ENCODE measurements at places on chromosomes 1 and 21.

DNA sequence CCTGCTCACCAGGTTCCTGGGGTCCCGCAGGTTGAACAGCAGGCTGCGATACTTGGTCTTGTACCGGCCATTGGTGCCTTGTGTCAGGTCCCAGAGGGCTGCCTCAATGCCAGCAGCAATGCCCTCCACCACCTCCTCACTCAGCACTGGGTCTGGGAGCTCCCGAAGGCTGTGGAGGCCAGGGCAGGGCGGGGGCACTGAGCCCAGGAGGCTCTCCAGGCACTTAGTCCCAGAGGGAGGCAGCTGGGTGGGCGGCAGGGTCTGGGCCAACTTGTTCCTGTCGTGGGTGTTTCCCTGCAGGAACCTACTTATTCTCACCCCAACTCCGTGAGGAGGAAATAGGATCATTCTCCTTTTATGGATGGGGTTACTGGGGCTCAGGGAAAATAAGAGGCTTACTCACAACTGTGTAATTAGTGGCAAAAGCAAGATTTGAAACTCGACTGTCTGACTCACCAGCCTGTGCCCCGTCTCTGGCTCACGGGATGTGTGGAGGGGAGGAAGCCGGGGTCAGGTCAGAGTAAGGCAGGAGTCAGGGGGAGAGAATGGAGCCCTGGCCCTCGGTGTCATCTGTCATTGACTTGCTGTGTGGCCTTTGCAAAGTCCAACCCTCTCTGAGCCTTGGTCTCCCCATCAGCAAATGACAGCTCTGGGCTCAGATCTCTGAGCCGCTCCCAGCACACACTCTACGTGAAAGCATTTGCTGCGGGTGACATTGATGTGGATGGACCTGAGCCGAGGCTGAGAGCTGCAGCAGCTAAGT lies 17.2 kb downstream of the SPOCD1 start:
- DNase-seq: peak; percentile 96

GRCh38 chr1:227913764-227914721 lies 33.7 kb downstream of the WNT9A start:
- DNase-seq: no peak

- peak; percentile 64 for DNase-seq
These were observed at the start of gene WNT4 for GRCh38 chr1:22143065-22144033. WNT4 (minus strand) TSS chr1:22143097; CDS start chr1:22142922, 175 bp downstream.

GRCh38 chr1:244220410-244220809 lies 169.3 kb downstream of the ZBTB18 start:
- DNase-seq: no peak

DNA sequence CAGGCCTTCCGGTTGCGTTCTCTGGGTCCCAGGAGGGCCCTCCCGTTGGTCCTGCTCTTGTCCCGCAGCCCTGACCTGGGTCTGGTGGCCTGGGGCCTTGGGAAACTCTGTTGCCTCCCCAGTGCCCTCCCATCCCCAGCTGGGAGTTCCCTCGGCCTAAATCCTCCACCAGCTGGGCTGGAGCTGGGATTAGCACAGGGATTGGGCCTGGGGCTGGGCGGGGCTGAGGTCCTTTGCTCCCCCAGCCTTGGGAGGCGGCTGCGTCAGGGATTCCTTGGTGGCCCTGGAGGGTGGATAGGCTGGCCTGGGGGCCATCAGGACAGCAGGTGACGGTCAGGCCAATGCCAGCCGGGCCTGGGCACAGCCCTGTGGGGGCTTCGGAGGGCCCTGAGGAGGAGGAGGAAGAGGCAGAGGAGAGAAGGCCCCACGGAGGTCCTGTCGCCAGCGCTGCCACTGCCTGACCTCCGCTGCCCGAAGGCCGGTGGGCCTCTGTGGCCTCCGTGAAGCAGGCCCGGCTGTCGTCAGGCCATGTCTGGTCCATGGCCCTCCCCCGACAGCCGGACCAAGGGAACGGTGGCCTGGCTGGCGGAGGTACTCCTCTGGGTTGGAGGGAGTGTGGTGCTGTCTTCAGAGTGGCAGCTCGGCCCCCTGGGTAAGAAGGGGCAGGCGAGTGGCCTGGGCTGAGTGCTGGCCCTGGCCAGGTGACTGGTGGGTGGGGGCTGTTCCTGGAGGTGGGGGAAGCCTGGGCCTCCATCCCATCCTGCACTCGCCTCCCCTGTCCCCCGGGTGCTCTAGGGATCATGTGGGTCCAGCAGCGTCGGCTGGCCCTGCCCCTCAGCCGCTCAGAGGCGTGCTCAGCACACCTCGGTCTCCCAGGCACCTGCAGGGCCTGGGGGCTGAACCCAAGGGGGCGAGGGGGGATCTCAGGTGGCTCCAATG lies at the start of gene PLCH2:
Gene PLCH2, plus strand, starts transcription at position 229 of the 939 bp plus-strand sequence. Its CDS starts 300 bp downstream, at position 529.
- no peak for DNase-seq

- DNase-seq: peak; percentile 21
These were observed 585 bp downstream of the ADGRL4 start for GRCh38 chr1:79005945-79006344.

- no peak for DNase-seq
These were observed 35.9 kb downstream of the COL18A1 start for GRCh38 chr21:45440736-45441350.

GRCh38 chr1:6019166-6019845 lies 26.4 kb upstream of the KCNAB2 start:
- no peak for DNase-seq

GRCh38 chr1:87638636-87639035 lies 310.0 kb downstream of the LMO4 start:
- DNase-seq: no peak

DNA sequence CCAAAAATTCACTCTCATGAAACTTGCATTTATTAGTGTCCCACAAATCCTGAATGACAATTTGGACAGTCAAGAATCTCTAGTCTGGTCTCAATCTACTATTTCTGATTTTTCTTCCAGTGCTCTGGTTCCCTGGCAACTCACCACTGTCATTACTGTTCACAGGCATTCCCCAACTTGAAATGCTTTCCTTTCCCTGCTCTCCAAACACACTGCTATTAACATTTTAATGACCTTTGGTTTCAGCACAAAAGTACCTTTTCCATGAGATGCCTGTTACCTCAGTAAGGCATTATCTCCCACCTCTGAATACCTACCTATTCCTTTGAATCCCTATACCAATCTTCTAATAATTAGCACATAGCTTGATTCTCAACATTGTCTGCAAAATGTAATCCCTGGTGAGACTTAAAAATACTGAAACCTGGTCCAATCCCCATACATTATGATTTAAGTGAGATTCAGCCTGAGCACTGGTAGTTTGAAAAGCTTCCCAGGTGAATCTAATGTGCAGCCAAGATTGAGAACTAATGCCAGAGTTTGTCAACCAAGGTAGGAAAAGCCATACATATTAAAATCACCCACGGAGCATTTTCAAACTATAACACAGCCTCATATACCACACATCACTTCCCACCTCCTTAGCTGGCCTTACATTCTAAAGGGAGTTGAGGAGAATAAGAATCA lies 11.7 kb upstream of the ANGPTL3 start:
- no peak for DNase-seq

GRCh38 chr1:41730806-41731205 lies 187.9 kb downstream of the HIVEP3 start:
- DNase-seq: no peak

GRCh38 chr1:85396194-85396593 lies 68.8 kb downstream of the DDAH1 start:
- DNase-seq: no peak

- no peak for DNase-seq
These were observed 3.4 kb upstream of the CROCC start for GRCh38 chr1:16918371-16918770.

DNA sequence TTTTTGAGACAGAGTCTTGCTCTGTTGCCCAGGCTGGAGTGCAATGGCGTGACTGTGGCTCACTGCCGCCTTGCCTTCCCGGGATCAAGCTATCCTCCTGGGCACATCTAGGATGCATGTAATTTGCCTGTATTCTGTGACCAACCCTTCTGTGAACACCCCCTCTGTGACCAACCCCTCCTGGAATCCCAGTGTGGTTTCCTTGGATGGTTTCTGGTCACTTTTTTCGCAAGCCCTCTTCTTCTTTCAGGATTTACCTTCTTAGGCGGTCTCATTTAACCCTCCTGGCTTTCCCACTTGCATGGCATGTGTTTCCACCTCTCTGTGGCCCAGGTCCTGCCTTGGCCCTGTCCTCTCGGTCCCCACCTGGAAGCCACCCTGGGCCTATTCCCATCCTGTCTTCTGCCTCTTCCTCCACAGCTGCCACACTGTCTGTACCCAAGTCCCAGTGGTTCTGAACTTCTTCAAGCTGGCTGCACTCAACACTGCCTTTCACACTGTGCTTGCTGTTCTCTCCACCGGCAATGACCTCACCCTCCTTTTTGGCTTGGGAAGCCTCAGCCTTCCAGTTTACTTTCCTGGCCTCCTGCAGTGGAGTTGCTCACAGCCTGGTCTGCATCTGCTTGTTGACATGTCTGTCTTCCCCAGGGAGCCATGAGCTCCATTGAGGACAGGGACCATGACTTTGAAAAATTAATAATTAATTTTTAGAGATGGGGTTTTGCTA lies 57.0 kb downstream of the DISC1 start:
- peak; percentile 18 for DNase-seq

GRCh38 chr1:109547463-109548320 lies 723 bp upstream of the GNAI3 start:
- no peak for DNase-seq

DNA sequence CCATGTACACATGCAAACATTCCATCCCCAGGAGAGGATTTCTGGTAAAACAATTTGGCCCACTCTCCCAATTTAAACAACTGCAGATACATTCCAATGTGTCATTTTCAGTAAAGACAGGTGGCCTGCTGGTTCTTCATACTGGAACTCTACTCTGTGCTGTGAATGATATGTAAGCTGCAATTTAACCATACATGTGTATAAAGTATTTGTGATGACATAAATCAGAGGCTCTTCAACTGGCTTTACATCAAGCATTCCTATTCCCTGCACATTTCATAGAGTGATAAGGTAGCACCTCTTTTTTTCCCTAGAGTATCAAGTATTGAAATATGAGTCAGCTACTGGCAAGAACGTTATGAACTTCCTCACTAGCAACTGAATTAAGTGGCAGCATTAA lies 649.5 kb upstream of the ADGRL2 start:
- no peak for DNase-seq

- DNase-seq: no peak
These were observed 758 bp upstream of the CNTN2 start for GRCh38 chr1:205041998-205042910.

DNA sequence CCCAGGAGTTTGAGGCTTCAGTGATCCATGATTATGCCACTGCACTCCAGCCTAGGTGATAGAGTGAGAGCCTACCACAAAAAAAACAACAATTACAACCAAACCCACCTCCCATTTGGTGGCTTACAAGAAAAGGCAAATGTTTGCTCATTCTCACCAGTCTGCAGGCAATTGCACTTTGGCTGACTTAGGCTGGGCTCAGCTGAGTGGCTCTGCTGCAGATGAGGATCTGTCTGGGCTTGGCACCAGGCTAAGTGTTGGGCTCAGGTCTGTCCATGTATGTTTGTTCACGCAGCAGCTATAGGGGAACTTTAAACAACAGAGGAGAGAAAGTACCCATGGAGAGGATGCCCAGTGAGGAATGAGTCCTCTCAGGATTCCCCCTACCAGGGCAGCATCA lies 28.0 kb upstream of the COA6 start:
- no peak for DNase-seq

GRCh38 chr1:8629241-8630091 lies 188.0 kb downstream of the RERE start:
- peak; percentile 22 for DNase-seq

GRCh38 chr1:30523055-30524020 lies 200.0 kb downstream of the MATN1 start:
- peak; percentile 66 for DNase-seq

- DNase-seq: peak; percentile 88
These were observed at the start of gene E2F2 for GRCh38 chr1:23530747-23531561. E2F2 (minus strand) TSS chr1:23531233; CDS start chr1:23530793, 440 bp downstream.

DNA sequence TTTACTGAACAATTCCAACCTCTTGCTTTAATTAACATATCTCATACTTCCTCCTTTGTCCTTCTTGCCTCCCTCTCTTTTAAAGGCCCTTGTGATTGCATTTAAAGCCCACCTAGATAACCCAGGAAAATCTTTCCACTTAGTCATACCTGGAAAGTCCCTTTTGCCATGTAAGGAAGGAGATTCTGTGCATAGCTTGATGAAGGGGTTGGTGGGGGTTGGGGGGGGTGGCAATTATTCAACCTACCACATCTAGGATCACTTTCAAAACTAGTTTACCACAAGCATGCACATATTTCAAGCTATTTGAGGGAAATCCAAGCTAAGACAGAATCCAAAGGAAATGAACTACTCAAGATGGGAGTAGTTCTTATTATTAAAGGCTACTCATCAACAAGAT lies 249.1 kb upstream of the PTBP2 start:
- peak; percentile 4 for DNase-seq

DNA sequence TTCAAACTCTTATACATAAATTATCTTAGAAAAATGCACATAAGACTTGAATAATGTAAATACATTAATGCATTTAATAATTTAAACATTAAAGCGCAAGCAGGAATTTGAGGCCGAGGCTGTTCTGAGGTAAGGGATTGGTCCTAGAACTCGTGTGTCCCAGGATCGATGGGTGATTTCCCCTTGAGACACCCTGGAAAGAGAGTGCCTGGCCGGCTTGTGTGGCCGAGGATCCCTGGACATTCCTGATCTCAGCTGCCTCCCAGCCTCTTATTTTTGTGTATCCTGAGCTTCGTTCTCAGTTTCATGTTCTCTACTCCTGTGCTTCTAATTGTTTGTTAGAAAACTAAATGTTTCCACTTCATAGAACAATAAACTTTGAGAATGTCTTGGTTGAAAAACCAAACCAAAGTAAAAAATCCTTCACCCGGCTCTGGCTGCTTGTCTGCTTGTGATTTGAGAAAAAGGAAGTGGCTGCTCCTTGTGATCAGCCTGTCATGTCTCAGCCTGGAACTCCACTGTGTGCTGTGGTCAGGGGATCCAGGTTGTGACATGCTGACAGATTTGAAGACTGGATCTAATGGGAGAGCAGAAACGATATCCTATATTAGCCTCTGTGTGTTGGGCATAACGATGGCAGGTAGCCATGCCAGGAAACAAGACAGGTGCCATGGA lies 40.7 kb downstream of the PEX14 start:
- DNase-seq: no peak

DNA sequence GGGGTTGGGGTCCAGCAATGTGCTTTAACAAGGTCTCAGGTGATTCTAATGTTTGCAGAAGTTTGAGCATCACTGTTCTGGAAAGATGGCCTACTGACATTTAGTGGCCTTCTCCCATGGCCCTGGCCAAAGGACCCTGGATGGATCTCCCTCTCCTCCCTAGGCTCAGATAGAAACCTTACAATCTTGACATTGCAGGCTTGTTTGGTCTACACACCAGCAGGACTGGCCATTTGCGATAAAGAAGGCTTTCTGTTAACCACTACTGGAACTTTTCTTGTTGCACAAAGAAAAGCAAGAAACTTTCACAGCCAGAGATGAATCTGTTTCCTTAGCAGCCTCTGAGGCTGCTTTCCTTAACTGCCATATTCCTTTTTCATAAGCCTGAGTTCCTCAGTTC lies 6.2 kb downstream of the DNALI1 start:
- DNase-seq: no peak

GRCh38 chr1:228471154-228471761 lies 15.9 kb upstream of the RNF187 start:
- no peak for DNase-seq

GRCh38 chr1:150876119-150876454 lies 312 bp downstream of the ARNT start:
- peak; percentile 66 for DNase-seq

All from foreskin fibroblast (primary cell).